ENCODE measurements at places on chromosomes 5 and 9.
A peak's percentile ranks its signal among the peaks of the same experiment; 100 is the strongest.

GRCh38 chr9:108860354-108860753 lies 1.7 kb upstream of the ACTL7A start:
- DNase-seq = no peak

- DNase-seq = peak; percentile 1
Measured at GRCh38 chr9:89613912-89614892, 9.4 kb downstream of the GADD45G start.

- no peak for DNase-seq
Measured at GRCh38 chr9:133799716-133800115, 61.6 kb upstream of the SARDH start.

DNA sequence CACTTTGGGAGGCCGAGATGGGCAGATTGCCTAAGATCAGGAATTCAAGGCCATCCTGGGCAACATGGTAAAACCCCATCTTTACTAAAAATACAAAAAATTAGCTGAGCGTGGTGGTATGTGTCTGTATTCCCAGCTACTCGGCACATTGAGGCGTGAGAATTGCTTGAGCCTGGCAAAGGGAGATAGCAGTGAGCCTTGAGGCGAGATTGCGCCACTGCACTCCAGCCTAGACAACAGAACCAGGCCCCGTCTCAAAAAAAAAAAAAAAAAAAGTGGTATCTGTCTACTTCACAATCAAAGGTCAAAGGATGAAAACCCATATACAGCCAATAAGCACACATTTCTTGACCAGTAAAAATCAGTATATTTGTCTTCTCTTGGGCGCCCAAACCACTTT lies 728.5 kb upstream of the ADAMTS16 start:
- DNase-seq = no peak

- DNase-seq = no peak
Measured at GRCh38 chr9:137853392-137853995, 24.1 kb upstream of the CACNA1B start.

DNA sequence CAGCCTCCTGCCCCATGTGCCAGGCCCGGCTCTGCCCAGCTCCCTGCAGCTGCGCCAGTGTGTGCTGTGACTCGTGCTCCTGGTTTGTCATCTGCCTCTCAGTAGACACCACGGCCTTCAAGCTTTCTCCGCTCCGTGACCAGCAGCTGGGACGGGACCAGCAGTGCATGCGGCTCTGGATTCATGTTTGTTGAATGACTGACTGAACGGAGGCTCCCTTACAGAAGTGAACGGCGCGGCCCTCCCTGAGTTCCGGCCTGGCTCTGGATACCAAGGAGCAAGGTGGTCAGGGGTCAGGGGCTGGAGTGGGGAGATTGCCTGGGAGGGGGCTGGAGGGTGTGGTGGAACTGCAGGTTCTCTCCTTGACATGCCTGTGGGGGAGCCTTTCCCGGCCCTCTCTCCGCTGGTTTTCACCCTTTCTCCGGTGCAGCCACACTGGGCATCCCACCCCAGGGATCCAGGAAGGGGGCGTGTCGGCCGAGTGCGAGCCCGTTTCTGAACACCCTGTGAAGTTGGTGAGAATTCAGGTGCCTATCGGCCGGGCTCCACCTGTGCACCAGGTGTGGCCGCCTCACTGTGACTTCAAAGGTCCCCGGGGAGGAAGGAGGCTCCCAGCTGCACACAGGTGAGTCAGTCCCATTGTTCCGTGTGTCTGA lies 11.1 kb upstream of the CEP72 start:
- DNase-seq = no peak

DNA sequence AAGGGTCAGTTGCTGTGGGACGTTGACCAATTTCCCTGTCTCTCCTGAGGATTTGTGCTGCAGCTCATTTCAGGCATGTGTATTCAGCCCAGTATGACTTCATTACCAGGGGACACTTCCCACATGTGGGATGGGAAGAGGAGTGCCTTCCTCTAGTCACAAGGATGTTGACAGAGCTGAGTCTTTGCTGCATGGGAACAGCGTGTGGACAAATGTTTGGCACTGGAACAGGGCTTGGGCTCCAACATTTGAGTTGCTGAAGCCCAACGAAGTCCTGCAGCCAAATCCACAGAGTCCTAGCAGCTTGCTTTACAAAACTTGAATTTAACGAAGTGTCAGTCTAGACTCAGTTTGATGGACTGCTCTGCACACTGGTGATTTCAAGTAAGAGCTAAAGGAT lies 283.2 kb downstream of the SH3GL2 start:
- DNase-seq = no peak

DNA sequence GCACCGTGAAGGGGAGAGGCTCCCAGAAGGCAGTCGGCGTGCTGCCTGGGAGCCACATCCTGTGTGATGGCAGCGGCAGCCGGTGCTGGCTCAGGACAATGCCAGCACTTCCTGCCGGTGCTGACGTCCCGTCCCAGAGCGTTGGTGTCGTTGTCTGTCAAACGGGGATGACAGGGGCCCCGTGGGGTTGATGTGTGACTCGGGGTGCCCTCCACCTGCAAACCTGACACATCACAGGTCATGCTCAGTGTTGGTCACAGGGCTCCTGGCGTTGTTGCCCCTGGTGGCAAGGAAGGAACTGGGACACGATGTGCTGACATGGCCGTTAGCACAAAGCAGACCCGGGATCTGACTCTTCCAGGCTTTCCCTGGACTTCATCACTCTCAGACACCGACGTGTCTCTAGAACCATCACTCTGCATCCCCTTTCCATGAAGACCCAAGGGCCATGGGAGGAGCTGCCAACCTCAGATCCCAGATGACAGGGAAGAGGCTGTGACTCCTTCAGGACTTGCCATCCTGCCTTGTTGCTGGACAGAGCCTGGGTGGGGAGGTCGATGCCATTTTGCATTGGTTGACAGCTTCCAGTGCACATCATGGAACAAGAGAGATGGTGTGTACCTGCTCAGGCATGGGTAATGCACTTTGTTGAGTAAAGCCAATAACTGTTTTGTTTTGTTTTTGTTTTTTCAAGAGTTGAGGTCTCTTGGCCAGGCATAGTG lies 21.5 kb downstream of the PLPP7 start:
- DNase-seq = no peak

GRCh38 chr5:137611794-137612435 lies 112.8 kb upstream of the SPOCK1 start:
- DNase-seq = no peak

DNA sequence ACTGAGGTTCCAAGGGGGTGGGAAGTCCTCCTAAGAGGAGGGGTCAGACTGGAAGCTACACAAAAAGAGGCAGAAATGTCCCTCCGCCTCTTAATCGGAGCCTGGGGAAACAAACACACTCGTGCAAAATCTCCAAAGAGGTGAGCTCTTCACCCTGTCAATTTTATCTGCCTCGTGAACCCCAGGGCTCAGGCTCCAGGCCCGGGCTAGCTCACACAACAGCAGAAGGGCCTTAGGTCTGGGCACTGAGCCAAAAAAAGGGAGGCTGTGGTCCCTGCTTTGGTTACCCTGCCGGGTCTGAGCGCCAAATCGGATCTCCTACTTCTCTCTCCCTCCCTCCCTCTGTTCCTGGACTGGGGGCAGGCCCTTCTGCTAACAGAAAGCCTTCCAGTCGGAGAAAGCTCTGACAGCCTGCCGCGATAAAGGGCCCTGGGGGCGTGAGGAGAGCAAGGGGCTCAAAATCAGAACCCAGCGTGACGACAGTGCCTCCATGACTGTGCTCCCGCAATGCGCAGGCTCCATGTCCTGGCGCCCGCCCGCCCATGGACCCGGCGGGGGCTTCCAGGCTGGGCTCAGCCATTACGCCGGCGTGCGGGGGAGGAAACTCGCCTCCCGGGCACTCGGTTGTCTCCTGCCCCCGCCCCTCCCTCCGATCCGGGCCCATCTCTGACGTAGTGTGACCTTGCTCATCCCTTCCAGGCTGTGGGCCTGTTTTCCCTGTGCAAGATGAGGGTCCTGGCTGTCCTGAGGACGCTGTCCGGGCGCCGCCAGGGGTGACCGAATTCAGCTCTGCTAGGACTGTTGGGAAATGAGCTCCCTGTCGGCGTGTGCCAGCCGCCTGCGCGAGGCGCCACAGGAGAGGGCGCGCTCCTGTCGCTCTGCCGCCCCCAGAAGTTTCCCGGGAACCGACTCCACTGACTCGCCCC lies 865 bp upstream of the SLC22A4 start:
- peak; percentile 86 for DNase-seq

DNA sequence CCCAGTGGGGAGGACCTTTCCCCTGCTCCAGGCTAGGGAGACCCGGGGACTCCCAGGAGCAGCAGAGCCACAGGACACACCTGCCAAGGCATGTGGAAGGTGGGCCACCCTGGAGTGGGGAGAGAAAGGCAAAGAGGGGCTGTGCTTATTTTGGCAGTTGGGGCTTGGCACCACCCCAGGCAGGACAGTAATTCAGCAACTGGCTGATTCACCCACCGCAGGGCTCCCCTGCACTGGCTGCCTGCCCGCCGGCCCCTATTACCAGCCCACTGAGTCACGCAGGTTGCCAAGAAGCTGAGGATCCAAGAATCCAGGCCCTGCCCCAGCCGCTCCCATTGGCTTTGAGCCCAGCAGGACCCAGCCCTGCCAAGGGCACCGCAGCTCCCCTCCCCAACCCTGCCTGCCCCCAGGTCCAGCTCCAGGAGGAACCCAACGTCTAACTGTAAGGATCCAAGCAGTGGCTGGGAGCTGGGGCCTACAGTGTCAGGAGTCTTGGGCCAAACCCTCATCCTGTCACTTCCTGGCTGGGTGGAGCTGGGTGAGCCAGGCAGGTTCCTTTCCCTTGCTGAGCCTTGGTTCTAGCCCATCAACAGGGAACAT lies 14.2 kb upstream of the RALGDS start:
- peak; percentile 41 for DNase-seq

- no peak for DNase-seq
Measured at GRCh38 chr9:136804509-136805206, 3.1 kb upstream of the RABL6 start.

- DNase-seq = no peak
Measured at GRCh38 chr9:89207026-89207425, 28.4 kb upstream of the SHC3 start.

GRCh38 chr9:130263601-130264413 lies 1.8 kb upstream of the HMCN2 start:
- DNase-seq = no peak

DNA sequence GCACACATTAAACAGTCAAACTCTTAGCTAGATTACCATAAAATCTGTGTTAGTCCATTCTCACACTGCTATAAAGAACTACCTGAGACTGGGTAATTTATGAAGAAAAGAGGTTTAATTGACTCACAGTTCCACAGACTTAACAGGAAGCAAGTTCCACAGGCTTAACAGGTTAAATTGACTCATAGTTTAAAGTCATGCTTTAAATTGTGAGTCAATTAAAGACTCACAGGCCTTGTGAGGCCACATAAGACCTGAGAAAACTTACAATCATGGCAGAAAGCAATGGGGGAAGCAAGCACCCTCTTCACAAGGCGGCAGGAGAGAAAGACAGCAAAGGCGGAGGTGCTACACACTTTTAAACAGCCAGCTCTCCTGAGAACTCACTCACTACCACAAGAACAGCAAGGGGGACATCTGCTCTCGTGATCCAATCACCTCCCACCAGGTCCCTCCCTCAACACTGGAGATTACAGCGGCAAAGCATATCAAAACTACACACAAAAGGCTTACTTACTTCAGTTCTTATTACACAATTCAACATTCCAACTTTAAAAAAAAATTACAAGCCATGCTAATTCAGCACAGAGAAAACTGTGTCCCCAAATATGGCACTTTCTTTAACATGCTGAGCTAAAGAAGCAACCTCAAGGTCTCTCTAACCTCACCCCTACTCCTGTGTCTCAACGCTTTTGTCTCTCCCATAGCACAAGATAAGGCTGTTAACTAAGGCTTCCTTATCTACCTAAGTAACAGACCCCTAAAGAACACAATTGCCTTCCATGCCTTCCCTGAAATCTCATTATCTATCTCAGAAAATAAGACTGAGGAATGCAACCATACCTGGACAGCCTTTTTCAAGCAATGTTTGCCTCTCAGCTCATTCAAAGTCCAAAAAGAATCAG lies 805.1 kb downstream of the NR2F1-AS1 start:
- DNase-seq = no peak

GRCh38 chr9:127502706-127503378 lies 51.5 kb downstream of the LRSAM1 start:
- DNase-seq = no peak

DNA sequence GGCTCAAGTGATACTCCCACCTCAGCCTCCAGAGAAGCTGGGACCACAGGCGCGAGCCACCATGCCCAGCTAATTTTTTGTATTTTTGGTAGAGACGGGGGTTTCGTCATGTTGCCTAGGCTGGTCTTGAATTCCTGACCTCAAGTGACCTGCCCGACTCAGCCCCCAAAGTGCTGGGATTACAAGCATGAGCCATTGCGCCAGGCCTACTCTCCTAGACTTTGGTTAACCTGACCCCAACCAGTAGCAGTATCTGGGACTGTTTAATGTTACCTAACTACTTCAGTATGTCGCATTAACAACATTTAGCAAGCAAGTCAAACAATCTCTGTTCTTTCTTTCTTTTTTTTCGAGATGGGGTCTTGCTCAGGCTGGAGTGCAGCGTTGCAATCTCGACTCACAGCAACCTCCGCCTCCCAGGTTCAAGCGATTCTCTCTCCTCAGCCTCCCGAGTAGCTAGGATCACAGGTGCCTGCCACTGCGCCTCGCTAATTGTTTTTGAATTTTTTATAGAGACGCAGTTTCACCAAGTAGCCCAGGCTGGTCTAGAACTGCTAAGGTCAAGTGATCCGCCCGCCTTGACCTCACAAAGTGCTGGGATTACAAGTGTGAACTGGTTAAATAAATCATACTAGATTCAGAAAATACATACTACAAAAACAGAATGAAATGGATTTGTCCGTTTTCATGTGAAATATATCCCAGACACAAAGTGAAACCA lies 2.0 kb downstream of the AK3 start:
- DNase-seq = no peak

- peak; percentile 75 for DNase-seq
Measured at GRCh38 chr5:132489871-132490483, 596 bp downstream of the IRF1 start.

DNA sequence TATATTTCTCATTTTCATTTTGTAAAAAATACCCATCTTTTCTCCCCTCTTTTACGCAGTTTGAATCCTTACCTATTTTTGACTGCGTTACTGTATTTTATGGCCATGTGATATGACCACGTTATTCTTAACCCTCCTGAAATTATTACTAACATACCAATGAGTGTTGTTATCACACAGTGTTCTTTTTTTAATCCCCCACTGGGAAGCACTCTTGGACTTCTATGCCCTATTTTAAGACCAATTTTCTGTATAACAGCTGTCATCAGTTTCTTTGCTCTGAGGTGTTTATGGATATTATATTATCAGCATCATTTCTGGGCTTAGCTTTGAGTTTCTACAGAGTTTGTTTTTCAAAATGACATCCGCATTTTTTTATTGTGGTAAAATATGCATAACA lies 71.1 kb downstream of the CFAP95 start:
- no peak for DNase-seq

GRCh38 chr9:125447202-125447802 lies 185.7 kb downstream of the GAPVD1 start:
- DNase-seq = no peak

DNA sequence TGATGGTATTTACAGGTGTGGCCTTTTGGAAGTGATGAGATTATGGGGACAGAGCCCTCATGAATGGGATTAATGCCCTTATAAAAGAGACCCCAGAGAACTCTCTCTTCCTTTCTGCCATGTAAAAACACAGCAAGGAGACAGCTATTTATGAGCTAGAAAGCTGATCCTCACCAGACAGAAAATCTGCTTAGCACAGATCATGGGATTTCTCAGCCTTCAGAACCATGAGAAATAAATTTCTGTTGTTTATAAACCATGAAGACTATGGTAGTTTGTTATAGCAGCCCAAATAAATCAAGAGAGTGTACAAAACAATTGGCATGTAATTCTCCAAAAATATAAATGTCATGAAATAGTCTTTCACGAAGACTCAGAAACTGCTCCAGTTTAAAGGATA lies 211.0 kb downstream of the PDE4D start:
- no peak for DNase-seq

Data from inflammatory macrophage (primary cell).